ENCODE measurements at places on chromosomes 16 and 17.
A peak's percentile ranks its signal among the peaks of the same experiment; 100 is the strongest.

DNA sequence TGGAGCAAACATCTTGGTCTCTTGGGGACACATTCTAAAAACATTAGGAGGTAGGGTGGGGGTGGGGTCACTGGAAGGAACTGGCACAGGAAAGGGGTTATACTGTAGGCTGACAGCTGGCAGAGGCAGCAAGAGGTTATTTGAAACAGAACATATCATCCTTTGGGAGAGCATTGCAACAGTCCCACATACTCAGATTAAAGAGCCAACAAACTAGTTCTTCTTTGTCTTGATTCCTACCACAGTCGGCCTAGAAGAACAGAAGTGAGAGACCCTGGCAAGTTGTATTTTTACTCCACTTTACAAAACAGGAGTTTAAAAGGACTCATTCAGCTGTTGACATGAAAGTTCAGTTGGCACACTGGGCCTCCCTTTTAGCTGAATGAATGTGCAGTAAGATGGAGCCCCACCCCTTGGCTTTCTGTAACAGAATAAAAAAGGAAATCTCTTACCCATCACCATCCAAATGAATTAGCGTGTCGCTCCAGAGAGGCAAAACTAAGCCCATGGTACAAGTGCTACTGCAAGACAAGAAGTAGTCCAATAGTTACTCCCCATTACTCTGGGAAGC lies 54.6 kb upstream of the CORO6 start:
- no peak for DNase-seq

- no peak for DNase-seq
These were observed 9.3 kb downstream of the ARRB2 start for GRCh38 chr17:4719684-4720221.

DNA sequence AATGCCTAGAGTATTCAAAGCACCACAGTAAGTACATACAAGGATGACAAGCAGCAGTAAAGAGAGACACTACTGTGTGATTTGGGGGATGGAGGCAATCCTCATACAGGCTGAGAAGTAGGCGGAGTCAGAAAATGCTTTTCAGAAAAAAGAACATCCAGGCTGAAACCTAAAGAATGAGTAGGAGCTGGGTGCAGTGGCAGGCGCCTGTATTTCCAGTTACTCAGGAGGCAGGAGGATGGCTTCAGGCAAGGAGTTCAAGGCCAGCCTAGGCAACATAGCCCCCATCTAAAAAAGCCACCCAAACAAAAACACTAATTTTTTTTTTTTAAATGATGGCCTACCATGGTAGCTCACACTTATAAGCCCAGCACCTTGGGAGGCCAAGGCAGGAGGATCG lies 10.3 kb downstream of the KANSL1 start:
- DNase-seq: no peak

DNA sequence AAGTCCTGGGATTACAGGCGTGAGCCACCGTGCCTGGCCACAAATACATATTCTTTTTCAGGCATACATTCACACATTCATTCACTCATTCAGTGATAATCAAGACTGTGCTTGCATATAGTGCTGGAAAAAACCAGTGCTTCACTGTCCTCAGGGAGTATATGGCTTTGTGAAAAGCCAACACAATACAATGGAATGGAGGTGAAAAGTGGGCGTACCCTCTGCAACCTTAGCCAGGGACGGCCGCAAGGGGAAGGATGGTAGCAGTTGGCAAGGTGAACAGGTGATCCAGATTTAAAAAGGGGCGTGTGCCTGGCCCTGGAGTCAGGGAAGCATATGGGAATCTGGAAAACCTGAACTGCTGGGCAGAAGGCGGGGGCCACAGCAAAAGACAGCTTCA lies 18.1 kb upstream of the GAN start:
- DNase-seq: no peak

DNA sequence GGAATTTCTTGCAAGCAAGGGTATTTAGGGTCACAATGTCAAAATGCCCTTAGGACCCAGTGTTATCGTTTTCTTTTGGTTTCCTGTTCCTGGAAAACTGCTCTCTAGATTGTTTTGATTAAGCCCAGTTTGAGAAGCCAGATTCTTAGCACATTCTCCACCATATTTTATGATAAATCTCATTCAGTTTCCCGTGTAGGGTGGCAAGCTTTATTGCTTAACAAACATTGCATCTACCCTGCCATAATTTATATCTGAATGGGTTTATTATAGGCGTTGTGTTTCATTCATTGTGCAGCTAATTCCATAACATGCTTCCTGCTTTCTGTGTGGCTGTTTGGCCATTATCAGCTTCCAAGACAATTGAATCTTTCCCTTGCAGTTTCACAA lies 389.1 kb upstream of the DYNLRB2 start:
- DNase-seq: no peak

- DNase-seq: peak; percentile 23
These were observed 6.0 kb upstream of the TPPP3 start for GRCh38 chr16:67399218-67399733.

DNA sequence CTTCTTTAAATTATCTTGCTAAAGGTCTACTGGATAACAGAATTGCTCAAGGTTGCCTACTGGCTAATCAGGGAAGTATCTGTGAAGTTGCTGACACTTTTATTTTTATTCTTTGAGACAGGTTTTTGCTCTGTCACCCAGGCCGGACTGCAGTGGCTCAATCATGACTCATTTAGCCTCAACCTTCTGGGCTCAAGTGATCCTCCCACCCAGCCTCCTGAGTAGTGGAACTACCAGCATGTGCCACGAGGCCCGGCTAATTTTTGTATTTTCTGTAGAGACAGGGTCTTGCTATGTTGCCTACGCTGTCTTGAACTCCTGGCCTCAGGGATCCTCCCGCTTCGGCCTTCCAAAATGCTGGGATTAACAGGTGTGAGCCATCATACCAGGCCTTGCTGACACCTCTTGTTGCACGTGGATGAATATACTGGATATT lies 43.1 kb downstream of the GLG1 start:
- DNase-seq: no peak

DNA sequence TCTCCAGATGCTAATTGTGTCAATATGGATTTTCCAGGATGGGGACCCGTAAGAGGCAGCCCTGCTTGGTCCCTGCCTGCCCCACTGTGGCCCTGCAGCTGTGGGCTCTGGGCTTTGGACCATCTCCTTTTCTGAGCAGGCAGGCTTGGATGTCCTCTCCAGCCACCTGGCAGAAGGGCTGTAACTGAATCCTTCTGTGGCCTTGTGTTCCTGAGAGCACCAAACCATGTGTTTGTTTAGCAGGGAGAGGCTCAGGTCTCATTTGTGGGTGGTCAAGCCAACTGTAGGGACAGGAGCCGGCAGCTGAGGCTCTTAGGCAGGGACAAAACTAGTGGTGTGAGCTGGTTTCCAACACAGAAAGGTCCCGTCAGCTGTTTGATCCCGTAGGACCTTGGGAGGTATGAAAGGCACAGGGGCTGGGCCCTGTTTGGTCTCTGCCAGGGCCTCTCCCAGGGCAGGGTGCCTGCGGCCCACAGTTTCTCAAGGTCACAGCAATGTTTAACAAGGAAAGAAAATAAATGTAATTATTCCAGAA lies 18.5 kb downstream of the SEC14L5 start:
- DNase-seq: no peak

DNA sequence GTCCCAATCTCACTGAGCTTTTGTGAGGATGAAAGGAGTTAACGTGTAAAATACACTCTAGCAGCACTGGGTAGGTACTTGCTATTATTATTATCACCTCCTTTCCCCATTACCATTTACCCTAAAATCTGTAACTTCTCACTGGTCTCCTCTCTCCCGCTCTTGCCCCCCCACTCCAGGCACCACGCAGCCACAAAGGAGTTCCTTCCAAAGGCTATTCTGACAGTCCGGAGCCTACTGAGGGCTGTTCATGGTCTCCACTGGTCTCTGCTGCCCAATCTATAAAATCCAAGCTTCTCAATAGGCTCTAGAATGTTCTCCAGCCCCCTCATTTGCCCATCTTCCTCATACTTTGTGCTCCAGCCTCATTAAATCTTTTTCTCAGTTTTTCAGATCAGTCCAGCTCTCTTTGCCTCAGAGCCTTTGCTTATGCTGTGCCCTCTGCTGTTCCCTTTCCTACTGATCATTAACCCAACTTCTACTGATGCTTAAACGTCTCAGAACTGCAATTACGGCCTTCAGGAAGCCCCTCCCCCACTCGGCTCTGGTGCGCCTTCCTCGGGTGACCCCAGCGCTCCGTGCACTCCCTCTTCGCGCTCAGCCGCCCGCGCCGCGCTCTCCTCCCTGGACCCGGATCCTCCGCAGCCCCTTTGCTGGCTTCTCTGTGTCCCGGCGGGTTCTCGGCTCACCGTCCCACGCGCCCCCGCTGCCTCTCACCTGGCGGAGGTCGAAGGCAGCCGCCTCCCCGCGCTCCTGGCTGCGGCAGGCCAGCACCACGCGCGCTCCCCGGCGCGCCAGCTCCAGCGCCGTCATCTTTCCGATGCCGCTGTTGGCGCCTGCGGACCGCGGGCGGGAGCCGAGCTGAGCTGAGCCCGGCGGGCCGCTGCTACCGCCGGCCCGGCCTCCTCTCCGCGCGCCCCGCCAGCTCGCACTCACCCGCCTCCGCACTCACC lies 737 bp downstream of the DHRS13 start:
- peak; percentile 52 for DNase-seq

GRCh38 chr16:89248196-89248982 lies 30.9 kb downstream of the ZNF778 start:
- DNase-seq: peak; percentile 26

DNA sequence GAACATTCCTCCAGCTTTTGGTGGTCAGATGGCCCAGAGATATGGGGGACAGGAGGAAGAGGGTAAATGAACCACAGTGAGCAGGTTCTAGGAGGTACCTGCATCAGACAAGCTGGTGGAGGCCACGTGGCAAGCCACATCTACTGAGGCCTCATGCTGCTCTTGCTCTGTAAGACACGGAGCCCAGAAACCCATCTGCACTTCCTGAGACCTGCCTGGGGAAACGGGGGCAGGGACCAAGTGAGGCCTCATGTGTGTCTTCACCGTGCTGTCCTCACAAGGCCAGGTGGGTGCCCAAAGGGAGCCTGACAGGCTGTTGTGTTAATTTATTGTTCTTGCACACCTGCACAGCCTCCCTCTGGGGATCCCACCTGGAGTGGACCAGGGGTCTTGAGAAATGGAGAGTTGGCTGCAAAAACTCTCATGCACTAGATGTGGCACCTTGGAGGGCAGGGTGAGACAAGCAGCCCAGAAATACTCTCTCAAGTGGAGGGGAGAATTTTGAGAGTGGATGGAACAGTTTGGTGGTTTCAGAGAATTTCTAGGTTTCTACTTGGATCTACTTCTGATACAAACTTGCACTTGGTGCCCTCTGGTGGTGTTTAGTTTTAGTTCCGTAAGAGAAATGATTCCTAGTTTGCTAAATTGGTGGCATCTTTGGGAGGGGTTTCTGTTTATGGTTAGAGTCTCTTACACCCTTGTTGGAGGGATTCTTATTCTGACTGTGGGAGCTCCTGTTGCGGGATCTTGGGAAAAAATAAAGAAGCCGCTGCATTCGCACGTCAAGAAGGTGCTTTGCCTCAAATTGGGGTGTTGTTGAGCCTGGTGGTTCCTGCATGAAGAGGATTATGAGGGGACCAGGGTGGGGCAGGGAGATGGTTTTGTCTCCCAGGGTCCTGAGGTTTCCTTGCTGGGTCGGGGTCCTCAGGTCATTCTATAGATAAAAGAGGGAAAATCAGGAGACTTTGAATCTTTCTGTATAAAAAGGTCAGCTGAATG lies 47.5 kb downstream of the SLC6A2 start:
- DNase-seq: peak; percentile 2

GRCh38 chr17:46212634-46213435 lies 19.6 kb upstream of the KANSL1 start:
- DNase-seq: peak; percentile 81

GRCh38 chr16:63787014-63787413 lies 1334.8 kb downstream of the CDH11 start:
- DNase-seq: no peak

DNA sequence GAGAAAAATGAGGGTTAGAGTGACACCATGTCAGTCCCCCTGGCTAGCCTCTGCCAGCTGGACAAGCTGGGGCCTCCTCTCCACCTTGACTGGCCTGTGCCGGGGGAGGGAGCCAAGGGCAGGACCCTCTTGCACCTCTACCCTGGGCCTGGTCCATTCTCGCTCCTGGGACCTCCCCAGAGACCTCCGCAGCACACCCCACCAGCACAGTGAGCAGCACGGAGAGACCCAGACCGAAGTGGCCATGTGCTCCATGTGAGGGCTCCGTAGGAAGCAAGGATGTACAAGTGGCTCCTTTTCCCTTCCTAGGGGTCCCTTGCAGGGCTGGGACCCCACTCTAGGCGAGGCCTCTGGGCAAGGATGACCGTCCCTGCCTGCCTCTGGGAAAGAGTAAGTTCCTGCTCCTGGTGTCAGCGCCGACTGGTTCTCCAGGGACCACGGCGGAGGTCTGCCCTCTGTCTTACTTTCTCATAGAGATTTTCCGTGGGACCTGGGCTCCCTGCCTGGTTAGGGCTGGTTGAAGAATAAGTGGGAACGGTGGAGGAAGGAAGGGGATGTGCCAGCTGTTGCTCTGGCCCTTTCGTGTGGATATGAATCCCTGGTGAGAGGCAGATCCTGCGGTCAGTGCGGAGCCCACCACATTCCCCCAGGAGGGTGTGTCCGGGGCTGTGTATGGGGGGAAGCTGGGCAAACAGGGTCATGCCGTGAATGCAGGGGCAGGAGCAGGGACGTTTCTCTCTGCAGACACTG lies 124.2 kb downstream of the METRNL start:
- DNase-seq: no peak

- no peak for DNase-seq
These were observed 256 bp downstream of the SYNGR3 start for GRCh38 chr16:1990101-1990350.

GRCh38 chr17:78313735-78314648 lies 45.9 kb downstream of the SOCS3 start:
- DNase-seq: peak; percentile 62

DNA sequence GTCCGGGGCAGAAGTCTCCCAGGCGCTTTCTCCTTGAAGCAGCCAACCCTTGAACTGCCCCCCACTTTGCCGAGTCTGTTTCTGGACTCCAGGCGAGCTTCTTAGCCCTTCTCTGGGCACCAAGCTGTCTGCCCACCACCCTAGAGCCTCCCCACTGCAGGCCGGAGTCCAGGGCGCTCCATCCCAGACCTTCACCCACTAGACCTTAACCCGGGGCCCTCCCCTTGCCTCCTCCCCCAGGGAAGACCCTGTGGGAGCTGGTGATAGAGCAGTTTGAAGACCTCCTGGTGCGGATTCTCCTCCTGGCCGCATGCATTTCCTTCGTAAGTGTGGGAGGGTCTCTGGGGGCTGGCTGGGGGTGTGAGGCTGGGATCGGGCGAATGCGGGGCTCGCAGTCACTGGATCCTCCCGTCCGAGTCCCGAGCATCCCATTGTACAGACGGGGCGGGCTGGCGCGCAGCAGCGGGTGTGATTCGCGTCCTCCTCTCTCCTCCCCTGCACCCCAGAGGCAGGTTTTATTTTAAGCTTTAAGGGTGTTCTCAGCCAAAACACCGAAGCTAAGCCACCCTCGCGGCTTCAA lies 1.1 kb downstream of the ATP2A1 start:
- no peak for DNase-seq

GRCh38 chr16:87702325-87702811 lies 63.4 kb downstream of the KLHDC4 start:
- DNase-seq: no peak

All from CD4-positive, CD25-positive, alpha-beta regulatory T cell (primary cell).